ENCODE measurements at places on chromosomes 4 and X.

GRCh38 chr4:127698789-127699200 lies 31.4 kb upstream of the SLC25A31 start:
- DNase-seq = peak; percentile 86

DNA sequence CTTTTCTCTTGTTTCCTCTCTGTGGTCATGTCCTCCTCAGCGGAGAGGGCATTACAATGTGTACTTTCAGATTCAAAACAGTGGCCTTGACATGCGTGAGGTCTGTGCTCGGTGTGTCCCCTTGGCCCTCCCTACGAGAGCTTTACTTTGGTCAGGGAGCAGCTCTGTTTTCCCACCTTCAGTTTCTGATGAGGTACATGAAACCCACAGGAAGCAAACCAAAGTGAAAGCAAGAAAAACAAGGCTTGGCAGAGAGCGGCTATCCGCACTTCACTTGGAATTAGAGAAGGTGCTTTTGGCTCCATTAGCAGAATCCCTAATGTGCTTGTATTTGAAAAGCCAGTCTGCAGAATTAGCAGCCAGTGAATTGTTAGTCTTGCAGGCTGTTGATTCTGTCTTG lies 19.5 kb upstream of the BOD1L1 start:
- DNase-seq = no peak

DNA sequence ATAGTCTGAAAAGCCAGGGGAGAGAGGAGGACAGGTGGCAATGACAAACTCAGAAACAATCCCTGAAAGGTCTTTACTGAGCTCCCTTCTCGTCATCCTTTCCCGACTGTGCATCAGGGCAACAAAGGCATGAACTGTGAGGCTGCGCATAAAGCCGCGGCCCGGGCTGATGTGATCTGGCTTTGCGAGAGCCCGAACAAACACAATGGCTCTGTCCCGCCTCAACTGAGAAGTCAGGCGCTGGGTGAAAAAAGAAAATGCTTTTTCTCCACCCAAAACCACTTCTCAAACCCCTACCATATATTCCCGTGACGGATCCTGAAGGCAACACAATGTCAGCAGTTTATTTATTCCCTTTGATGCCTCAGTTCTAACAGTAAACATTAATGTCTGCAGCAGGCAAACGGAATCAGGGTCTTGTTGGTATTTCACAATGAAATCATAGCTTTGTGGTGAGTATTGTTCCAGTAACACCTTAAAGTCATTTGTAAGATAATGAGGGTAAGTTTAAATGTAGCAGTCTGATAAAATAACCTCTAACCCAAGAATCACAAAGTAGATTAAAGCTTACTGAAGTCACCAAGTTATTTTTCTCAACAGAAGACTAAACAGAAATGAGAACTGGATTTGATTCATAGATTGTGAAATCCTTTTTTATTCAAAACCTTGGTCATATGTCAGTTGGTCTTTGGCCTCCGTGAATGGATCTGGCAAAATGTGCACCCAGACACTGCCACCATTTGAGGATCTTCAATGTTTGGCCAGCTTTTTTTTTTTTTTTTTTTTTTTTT lies 67.4 kb downstream of the APBB2 start:
- DNase-seq = no peak

GRCh38 chr4:73308286-73308685 lies 49.7 kb upstream of the ANKRD17 start:
- no peak for DNase-seq

DNA sequence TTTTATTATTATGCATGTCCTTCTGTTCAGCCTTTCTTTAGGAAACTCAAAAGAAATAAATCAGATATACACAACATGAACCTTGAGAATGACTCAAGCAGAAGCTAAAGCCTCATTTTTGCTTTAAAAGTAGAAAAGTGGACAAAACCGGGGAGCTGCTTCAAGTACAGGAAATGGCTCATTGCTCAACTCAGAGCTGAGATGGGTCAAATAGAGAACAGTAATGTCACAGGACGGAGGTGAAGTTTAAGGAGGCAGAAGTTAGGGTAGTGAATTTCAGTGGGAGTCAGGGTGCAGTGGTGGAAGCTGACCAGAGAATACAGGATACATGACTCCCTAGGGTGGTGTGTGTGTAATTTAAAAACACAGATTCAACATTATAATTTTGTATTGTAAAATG lies 22.2 kb downstream of the PHKA2 start:
- DNase-seq = no peak

DNA sequence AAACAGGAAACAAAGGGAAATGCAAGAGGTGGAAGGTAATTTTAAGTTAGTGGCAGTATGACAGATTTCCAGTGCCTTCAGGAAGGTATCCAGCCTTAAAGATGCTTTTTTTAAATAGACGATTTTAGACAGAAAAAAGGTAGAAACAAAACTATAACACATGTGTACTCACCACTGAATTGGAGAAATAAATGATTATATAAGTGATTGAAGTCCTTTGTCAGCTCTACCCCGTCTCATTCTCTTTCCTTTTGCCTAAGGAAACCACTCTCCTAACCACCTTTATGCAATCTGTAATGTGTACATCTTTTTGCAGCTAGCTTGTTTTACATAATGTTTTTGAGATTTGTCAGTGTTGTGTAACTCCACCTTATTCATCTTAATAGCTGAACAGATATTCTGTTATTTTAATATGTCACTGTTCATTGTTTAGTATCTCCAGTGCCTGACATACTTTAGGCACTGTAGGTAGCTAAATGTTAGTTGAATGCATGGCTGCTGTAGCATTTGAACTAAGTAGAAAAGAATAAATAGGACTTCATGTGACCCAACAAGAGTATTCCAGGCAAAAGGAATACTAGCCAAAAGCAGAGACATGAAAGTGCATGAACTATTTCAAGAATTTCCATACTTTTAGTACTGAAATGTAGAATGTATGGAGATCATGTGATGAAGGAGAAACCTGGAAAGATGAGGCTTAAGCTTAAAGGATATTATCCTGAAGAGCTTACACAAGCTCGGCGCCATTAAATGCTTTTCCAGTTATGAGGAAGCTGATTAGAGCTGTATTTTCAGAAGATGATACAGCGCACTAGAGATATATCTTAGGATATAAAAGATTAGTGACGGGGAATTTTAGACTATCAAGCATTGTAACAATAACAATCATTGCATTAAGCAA lies 865 bp downstream of the FAM200B start:
- peak; percentile 13 for DNase-seq

GRCh38 chr4:120733968-120734367 lies 188.6 kb downstream of the PRDM5 start:
- DNase-seq = no peak

DNA sequence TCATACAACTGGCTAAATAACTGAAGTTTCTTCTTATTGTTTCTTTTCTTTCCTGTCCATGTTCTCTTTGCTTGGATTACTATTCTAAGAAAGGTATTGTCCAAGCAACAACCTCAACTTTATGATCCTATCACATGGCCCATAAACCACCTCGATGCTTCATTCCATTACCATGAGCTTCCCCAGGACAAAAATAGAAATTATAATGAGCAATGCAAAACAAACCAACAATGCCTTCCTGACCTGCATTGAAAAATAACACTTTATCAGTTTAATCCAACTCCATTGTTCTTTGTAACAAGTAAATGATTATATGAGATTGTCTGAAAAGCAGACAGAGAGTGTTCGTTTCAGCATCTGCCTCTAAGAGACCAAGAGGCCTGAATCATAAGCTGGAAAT lies 148.8 kb downstream of the HS6ST2 start:
- DNase-seq = peak; percentile 22

- DNase-seq = peak; percentile 40
Measured at GRCh38 chr4:75011131-75011795, 78.3 kb downstream of the PARM1 start.

DNA sequence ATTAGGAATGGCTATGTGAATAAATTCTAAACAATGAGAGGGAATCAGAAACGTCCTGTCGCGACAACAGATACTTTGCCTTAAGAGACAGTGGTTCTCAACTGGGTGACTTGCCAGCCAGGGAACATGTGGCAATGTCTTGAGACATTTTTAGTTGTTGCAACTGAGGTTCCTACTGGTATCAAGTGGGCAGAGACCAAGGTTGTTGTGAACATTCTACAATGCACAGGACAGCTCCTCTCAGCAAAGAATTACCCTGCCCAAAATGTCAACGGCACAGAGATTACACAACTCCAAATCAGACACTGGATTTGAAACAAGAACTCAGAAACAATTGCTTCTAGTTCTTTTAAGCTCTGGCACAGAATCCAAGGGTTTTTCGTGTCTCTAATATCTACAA lies 128.6 kb downstream of the ARHGAP6 start:
- no peak for DNase-seq

GRCh38 chr4:96093563-96093962 lies 253.7 kb downstream of the PDHA2 start:
- DNase-seq = no peak

- peak; percentile 53 for DNase-seq
Measured at GRCh38 chr4:159455675-159456237, 352.9 kb downstream of the RAPGEF2 start.

DNA sequence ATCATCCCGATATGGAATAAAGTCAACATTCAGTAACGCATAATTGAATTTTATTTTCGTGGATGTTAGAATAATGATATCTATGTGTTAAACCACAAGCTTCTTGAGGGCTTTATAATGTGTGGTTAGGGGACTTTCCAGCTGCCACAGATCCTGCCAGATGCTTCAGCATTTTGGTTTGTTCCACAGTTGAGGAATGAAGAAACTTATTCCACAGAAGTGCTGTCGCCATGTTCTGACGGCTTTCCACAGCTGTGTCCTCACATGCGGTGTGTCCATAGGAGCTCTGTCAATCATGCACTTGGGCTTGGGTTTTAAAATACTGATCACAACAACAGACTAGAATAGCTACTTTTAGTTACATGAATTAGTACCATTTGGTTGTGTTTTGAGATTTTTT lies 411.9 kb downstream of the TRIML1 start:
- DNase-seq = peak; percentile 6

DNA sequence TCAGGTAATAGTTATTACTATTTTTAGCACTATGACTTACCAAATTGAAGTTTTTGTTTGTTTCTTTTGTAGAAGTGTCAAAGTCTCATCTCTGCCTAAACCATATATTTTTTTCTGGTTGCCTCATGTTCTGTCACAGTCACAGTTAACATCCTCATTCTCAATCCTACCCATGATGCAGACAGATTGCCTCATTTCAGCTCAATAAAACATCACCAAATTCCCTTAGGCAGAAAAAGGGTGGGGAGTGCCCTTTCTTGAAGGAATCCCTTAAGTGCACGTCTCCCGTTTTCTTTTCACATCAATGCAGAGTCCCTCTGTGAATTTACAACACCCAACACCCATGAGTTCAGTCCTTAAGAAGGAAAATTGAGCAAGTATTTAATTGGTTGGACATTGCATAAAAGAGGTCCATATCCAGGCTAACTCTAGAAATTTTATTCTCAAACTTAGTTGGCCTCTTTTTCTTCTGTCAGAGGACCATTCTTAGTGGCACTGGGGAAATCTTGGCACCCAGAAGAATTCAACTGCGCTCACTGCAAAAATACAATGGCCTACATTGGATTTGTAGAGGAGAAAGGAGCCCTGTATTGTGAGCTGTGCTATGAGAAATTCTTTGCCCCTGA lies 103.7 kb upstream of the BMPR1B start:
- DNase-seq = no peak

- no peak for DNase-seq
Measured at GRCh38 chr4:40461879-40462278, 126.7 kb downstream of the CHRNA9 start.

DNA sequence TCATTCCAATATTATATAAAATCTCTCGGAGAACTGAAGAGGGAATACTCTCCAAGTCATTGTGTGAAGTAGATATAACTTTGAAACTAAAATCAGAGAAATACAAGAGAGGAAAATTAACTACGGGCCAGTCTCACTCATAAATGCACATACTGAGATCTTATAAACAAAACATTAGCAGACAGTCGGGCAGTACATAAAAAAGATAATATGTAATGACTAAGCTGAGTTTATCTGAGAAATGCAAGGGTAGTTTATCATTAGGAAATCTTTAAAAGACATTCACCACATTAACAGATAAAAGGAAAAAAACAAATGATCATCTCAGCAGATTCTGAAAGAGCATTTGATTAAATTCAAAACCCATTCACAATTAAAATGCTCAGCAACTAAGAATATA lies 116.7 kb downstream of the NYX start:
- no peak for DNase-seq

DNA sequence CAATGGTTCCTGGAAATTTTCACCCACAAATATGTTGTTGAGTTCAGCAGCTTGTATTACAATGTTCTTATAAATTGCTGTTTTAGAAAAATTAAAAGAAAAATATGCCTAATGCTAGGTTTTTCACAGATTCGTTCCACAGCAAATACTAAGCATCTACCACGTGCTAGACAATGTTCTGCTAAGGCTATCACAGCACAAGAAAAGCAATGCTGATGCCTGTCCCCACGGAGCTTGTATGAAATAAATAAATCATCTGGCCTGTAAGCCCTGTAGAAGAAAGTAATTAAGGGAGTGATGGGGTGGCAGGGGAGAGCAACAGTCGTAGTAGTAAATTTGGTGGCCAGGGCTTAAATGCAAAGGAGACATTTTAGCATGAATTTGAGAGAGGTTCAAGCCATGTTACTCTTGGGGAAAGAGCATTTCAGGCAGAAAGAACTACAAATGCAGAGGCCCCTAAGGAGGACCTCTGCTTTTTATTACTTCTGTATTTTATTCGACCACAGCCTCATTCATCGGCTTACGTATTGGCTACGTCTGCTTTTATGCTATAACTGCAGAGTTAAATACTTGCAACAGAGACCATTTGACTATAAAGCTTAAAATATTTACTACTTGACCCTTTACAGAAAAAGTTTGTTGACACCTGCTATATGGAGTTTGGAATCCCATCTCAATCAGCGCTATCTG lies 36.3 kb downstream of the ARAP2 start:
- DNase-seq = no peak

DNA sequence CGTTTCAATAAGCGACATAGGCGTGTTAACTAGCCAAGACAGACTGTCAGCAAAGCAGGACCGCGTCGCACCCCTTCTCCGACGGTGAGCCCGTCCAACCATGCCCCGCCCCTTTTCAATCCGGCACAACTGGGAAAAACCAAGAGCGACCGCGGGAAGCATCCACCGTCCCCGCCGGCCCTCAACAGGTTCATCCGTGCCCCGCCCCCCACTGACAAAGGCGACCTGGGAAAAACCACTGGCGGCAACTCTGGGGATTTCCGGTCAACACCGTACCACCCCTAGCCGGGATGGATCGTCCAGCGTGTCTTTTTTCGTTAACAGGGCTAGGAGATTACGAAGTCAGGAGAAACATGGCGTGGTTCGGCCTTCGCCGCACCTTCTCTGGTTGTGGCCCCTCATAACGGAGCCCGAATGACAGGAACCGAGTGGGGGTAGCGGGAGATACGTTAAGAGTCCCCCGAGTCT lies 377 bp downstream of the TIMM17B start:
- DNase-seq = peak; percentile 82

- no peak for DNase-seq
Measured at GRCh38 chr4:119731146-119731742, 102.6 kb upstream of the PDE5A start.
